Common myeloid progenitor, CD34-positive (primary cell): ENCODE measurements at places on chromosomes 1 and 21.

- H3K27ac ChIP-seq = no peak overlapping the region
- H3K4me1 ChIP-seq = no peaks in the 10 kb centered on the region
- no peak overlapping the region for H3K4me3 ChIP-seq
- DNase-seq = no peak
- H3K36me3 ChIP-seq = peaks cover 35% of the 10 kb centered on the region
- H3K27me3 ChIP-seq = no peaks in the 10 kb centered on the region
These were observed 41.2 kb downstream of the OMA1 start for GRCh38 chr1:58505286-58505685.

GRCh38 chr1:183218971-183219615, 33.0 kb downstream of the LAMC2 start:
- H3K36me3 ChIP-seq = no peaks in the 10 kb centered on the region
- DNase-seq = peak; percentile 47
- H3K4me1 ChIP-seq = peaks cover 11% of the 10 kb centered on the region
- no peaks in the 10 kb centered on the region for H3K27me3 ChIP-seq
- no peak overlapping the region for H3K4me3 ChIP-seq
- H3K27ac ChIP-seq = no peak overlapping the region

GRCh38 chr1:2160451-2161300, 33.9 kb downstream of the FAAP20 start:
- no peak overlapping the region for H3K4me3 ChIP-seq
- H3K27ac ChIP-seq = no peak overlapping the region
- H3K27me3 ChIP-seq = no peaks in the 10 kb centered on the region

DNA sequence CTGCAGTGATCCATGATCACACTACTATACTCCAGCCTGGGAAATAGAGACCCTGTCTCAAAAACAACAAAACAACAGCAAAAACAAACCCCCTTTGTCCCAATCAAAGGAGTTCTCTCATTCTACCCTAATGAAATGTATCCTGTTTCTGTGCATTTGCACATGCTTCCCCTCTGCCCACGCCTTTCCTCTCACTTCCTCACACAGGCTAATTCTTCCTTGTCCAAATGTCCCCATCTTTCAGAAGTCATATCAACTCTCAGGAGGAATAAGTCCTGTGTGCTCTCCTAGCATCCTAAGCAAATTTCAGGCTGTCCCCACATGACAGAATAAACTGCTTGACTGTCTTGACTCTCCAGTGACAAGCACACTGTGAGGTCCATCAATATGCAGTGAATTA, 8.1 kb upstream of the ATP1B1 start:
- no peaks in the 10 kb centered on the region for H3K27me3 ChIP-seq
- no peak overlapping the region for H3K4me3 ChIP-seq
- no peaks in the 10 kb centered on the region for H3K4me1 ChIP-seq
- H3K36me3 ChIP-seq = no peaks in the 10 kb centered on the region
- no peak for DNase-seq

DNA sequence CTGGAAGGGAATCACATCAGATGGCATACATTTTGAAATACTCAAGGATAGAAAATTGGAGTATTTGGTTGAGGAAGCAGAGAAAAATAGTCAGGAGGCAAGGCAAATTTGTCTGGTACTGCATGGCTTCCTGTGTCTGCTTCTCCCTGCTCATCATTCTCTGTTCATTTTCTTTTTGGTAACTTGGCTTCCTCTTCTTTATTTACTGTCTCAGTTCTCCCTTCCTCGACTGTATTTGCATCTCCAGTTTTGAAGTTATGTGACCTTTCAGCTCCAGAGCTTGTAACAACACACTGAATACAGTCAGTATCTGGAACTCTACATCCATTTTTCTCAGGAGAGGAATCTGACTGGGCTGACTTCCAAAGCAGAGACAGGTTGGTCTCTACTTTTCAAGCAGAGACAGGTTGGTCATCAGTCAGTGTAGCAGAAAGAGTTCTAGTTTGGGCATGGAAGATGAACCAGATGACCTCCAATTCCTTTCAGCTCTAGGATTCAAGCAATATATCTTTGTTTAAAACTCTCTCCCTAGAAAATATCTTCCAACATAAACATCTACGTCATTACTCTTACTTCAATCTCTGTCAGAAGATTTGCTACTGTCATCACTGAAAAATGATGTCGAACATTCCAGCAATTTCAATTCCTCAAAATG, 571.2 kb downstream of the ADGRL2 start:
- H3K27me3 ChIP-seq = no peaks in the 10 kb centered on the region
- H3K4me3 ChIP-seq = no peak overlapping the region
- DNase-seq = no peak
- no peak overlapping the region for H3K27ac ChIP-seq
- no peaks in the 10 kb centered on the region for H3K4me1 ChIP-seq

GRCh38 chr1:56527548-56528302, 51.6 kb downstream of the PLPP3 start:
- H3K27me3 ChIP-seq = no peaks in the 10 kb centered on the region
- no peak for DNase-seq
- peaks cover 23% of the 10 kb centered on the region for H3K4me1 ChIP-seq

- peak within 1 kb of the TSS; percentile 94 for H3K4me3 ChIP-seq
- DNase-seq = peak; percentile 90
- H3K27ac ChIP-seq = peak within 1 kb of the TSS; percentile 86
- no peaks in the 10 kb centered on the region for H3K27me3 ChIP-seq
- H3K4me1 ChIP-seq = peaks cover 21% of the 10 kb centered on the region
These were observed at the start of gene B4GALT3 for GRCh38 chr1:161177112-161177935. B4GALT3 (minus strand) TSS chr1:161177507; CDS start chr1:161176060, 1,447 bp downstream.

DNA sequence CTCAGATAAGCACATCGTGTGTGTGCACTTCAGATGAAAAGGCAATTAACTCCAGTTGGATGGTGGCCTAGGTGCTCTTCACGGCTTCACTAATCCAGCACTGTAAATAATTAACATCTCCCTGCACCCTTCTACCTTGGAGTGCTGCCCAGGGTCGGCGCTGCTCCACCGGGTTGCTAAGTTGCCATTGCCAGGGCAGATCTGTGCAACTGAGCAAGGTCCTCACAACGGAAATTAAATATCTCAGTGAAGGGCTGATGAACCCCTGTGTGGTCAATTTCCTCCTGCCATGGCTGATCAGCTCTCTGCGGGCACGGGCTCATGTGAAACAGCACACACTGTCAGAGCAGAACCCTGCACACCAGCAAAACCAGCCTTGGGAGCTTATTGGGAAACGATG, 63.2 kb downstream of the SYDE2 start:
- H3K36me3 ChIP-seq = no peaks in the 10 kb centered on the region
- no peak overlapping the region for H3K27ac ChIP-seq
- H3K27me3 ChIP-seq = no peaks in the 10 kb centered on the region
- no peak overlapping the region for H3K4me3 ChIP-seq
- no peaks in the 10 kb centered on the region for H3K4me1 ChIP-seq

GRCh38 chr21:27269644-27270043, 302.8 kb upstream of the ADAMTS5 start:
- no peaks in the 10 kb centered on the region for H3K4me1 ChIP-seq
- DNase-seq = no peak
- no peaks in the 10 kb centered on the region for H3K36me3 ChIP-seq
- no peak overlapping the region for H3K4me3 ChIP-seq
- H3K27ac ChIP-seq = no peak overlapping the region
- no peaks in the 10 kb centered on the region for H3K27me3 ChIP-seq

DNA sequence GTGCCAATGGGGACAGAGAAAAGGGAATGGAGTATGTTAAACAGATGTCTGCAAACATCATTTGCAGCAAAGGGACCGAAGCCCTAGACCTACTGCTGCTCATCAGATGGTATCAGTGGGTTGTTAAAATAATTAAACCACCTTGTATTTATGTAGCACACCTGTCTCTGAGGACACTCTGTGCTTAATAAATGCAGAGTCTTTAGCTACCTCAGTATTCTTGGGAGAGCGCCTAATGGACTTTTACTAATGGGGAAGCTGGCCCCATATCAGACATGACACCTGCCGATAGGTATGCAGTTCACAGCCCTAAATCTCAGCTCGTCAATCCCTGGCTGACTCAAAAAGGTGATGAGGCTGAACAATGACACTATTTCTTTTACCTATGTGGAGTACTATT, 54.4 kb downstream of the SYT6 start:
- H3K4me3 ChIP-seq = no peak overlapping the region
- peaks cover 25% of the 10 kb centered on the region for H3K4me1 ChIP-seq
- H3K27me3 ChIP-seq = no peaks in the 10 kb centered on the region

GRCh38 chr1:59361766-59362165, 64.9 kb downstream of the FGGY start:
- H3K27me3 ChIP-seq = no peaks in the 10 kb centered on the region
- no peaks in the 10 kb centered on the region for H3K4me1 ChIP-seq
- H3K36me3 ChIP-seq = peaks cover 2% of the 10 kb centered on the region
- H3K4me3 ChIP-seq = no peak overlapping the region
- no peak for DNase-seq

GRCh38 chr1:248860007-248860406, 1.1 kb upstream of the ZNF692 start:
- no peak overlapping the region for H3K4me3 ChIP-seq
- H3K27me3 ChIP-seq = no peaks in the 10 kb centered on the region
- H3K27ac ChIP-seq = no peak overlapping the region
- H3K36me3 ChIP-seq = no peaks in the 10 kb centered on the region
- DNase-seq = no peak

GRCh38 chr1:110634455-110635311, 28.5 kb upstream of the KCNA2 start:
- no peaks in the 10 kb centered on the region for H3K36me3 ChIP-seq
- H3K27ac ChIP-seq = no peak overlapping the region

GRCh38 chr1:81142099-81142826, 658.5 kb upstream of the ADGRL2 start:
- H3K36me3 ChIP-seq = no peaks in the 10 kb centered on the region
- H3K4me1 ChIP-seq = no peaks in the 10 kb centered on the region
- no peaks in the 10 kb centered on the region for H3K27me3 ChIP-seq
- DNase-seq = no peak

DNA sequence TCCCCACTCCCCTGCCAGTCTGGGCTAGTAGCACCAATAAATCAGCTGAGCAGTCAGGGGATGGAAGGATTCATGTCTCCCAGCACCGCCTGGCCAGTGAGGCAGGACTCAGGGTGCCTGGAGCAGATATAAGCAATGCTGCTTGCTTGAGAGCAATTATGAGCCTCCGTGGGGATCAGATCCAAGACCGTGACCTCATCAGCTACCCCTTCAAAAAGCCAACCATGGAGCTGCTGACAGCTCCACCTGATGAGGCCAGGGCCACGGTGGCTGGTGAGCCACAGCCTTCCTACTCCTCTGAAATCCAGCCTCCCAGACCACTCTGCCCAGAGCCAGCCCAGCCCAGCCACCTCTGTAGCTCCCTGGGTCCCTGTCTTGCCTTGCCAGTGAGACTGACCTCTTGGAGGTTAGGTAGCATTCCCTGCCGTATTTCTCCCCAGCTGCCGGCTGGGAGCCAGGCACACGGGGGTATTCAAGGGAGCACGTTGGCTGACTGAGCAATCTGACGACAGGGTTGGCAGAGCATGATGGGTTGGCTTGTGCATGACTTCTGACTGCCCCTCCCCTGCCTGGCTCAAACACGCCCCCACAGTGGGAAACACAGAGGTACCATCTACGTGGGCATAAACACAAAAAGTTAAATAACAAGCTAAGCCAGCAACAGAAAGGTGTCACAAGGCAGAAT, 28.4 kb downstream of the SYT2 start:
- no peak overlapping the region for H3K4me3 ChIP-seq
- no peaks in the 10 kb centered on the region for H3K36me3 ChIP-seq
- no peak overlapping the region for H3K27ac ChIP-seq
- H3K27me3 ChIP-seq = peaks cover 8% of the 10 kb centered on the region
- H3K4me1 ChIP-seq = no peaks in the 10 kb centered on the region
- DNase-seq = no peak

- no peaks in the 10 kb centered on the region for H3K4me1 ChIP-seq
- peaks cover 5% of the 10 kb centered on the region for H3K36me3 ChIP-seq
- H3K4me3 ChIP-seq = no peak overlapping the region
These were observed 49.3 kb downstream of the LPGAT1 start for GRCh38 chr1:211781260-211781659.

DNA sequence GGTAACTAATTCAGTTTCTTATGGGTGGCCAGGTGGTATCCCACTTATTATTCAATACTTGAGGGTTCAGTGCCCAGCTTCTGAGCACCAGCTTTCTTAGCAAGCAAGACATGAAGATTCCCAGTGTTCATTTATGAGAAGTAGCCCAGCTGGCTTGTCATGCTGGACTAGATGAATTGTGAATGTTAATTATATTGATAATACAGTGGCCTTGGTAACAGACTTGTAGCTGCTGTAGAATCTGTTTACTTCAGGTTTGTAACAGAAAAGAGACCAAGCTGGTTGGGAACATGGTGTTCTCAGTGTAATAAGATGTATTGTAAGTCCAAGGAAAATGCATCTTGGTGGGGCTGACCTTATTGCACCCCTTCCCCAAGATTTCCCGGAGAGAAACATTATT, 10.1 kb downstream of the AHCYL1 start:
- no peak overlapping the region for H3K4me3 ChIP-seq
- peaks cover 5% of the 10 kb centered on the region for H3K36me3 ChIP-seq
- no peak for DNase-seq
